ENCODE measurements at places on chromosomes 2 and 18. TPM values are rescaled to one million over a fixed set of nuclear protein-coding genes. Genes with fewer than 3 reads are reported as not detected.

DNA sequence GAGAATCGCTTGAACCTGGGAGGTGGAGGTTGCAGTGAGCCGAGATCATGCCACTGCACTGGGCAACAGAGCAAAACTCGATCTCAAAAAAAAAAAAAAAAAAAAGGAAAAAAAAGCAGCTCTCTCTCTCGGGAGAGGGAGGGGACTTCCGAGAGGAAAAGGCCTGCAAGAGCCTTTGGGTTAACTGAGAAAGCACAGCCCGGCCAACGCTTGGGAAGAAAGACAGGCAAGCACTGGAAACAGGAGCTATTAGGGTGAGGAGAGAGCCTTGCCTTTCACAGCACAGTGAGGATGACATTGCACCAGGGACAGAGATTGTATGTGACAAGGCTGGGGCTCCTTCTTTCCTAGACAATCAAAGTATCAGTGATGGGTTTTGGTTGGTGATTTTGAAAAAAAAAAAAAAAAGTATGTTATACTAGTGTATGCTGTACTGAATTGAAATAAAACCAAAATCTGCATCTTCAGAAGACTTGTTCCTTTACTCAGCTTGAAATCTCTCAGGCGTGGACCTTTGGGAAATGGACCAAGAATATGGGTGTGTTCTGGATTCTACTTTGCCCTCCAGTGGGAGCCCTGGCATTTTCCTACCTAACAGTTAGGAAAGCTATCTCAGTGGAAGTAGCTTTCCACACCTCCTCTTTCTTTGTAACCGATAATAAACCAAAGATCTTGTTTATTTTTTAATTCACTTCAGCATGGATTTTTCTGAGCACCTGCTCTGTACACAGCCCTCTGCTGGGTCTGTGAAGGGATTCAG lies 16.7 kb downstream of the SRSF7 start:
- peaks cover 75% of the 10 kb centered on the region for H3K36me3 ChIP-seq
- no peak overlapping the region for H3K27ac ChIP-seq
- H3K27me3 ChIP-seq, result no peaks in the 10 kb centered on the region
- H3K4me1 ChIP-seq, result no peaks in the 10 kb centered on the region
- DNase-seq, result no peak

DNA sequence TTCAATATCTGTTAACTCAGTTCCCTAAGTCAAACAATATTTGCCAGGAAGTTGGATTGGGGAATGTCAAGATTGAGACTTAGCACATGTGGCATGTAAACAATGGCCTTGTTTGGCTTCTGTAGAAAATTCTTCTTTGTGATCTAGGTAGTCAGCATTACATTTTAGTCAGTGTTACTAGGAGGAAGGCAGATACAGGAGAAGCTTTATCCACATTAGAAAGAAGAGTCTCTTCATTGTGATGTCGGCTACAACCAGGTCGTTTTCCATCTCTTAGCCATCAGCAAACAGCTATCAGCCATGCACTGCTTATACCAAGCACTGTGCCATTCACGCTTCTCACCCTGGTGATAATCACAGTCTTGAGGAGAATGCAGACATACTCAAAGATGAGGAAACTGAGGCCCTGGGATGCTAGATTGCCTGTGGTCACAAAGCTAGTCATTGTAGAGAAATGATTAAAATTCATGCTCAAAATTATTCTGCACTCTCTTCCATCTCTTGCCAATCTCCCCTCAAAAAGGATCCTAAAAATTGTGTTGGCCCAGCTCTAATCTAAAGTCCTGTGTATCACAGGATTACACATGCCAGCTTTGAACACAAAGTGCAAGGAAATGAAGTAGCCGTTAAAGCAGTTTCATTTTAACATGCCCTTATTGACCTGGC lies 3.2 kb downstream of the GALNT5 start:
- H3K4me1 ChIP-seq, result peaks cover 9% of the 10 kb centered on the region
- H3K36me3 ChIP-seq, result no peaks in the 10 kb centered on the region
- no peaks in the 10 kb centered on the region for H3K27me3 ChIP-seq
- no peak overlapping the region for H3K27ac ChIP-seq

DNA sequence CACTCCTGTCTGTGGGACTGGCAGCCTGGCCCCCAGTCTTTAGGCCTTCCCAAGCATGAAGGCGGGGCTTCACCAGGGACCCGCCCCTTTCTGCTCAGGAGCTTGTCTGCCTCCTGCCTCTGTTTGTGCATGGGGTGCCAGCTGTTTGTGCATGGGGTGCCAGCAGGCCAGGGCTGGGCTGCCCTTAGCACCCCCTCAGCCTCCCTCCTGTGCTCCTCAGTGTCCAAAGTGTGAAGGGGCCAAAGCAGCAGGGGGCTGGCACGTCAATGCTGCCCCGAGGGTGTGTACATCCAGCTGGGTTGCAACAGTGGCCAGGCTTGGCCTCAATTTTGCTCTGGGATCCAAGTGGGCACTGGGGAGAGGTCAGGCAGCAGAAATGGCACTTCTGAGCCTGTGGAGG lies 298.0 kb upstream of the GALNT5 start:
- H3K27me3 ChIP-seq, result no peaks in the 10 kb centered on the region
- H3K4me1 ChIP-seq, result no peaks in the 10 kb centered on the region
- no peaks in the 10 kb centered on the region for H3K36me3 ChIP-seq
- no peak for DNase-seq
- no peak overlapping the region for H3K27ac ChIP-seq

DNA sequence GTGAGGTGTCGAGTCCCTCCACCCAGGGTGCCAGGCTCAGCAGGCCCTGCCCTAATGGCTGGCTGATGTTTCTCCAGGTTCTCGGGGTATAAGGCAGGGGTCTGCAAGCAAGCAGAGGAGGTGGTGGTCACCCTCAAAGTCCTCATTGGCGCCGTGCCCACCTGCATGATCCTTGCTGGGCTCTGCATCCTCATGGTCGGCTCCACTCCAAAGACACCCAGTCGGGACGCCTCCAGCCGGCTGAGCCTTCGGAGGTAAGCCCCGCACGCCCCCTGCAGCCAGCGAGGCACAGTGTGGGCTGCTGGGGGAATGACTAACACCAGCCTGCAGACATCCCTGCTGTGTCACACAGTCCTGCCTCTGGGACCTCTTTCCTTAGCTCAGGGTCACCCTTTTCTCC lies 14.1 kb downstream of the MFSD2B start:
- no peak overlapping the region for H3K4me3 ChIP-seq
- no peaks in the 10 kb centered on the region for H3K36me3 ChIP-seq
- no peak for DNase-seq

- DNase-seq, result no peak
- H3K4me1 ChIP-seq, result no peaks in the 10 kb centered on the region
- H3K36me3 ChIP-seq, result no peaks in the 10 kb centered on the region
- H3K4me3 ChIP-seq, result no peak within 1 kb of the TSS
- H3K27me3 ChIP-seq, result no peaks in the 10 kb centered on the region
Observed at GRCh38 chr2:233013027-233013461, at the start of gene NGEF. Gene NGEF, minus strand, starts transcription at chr2:233013256. Its CDS starts 38,366 bp downstream, at chr2:232974890.

The FZD7 gene
- total RNA-seq, result 4.4 TPM

The CARF gene
- total RNA-seq, result 2.2 TPM

The STAT1 gene
- 23.9 TPM for total RNA-seq

The ACADL gene
- 6.6 TPM for total RNA-seq

The FNDC4 gene
- 3.0 TPM for total RNA-seq
